Stimulated activated naive CD8-positive, alpha-beta T cell treated with anti-CD3 and anti-CD28 coated beads, Interleukin-15, Interleukin-2, amounts not matched to agents 100 U/mL and 50 U/mL, for 24 hours (primary cell): ENCODE measurements at places on chromosomes 16 and 17.

GRCh38 chr17:81424151-81425017 is 29.1 kb downstream of the BAHCC1 start:
- no peak for DNase-seq

DNA sequence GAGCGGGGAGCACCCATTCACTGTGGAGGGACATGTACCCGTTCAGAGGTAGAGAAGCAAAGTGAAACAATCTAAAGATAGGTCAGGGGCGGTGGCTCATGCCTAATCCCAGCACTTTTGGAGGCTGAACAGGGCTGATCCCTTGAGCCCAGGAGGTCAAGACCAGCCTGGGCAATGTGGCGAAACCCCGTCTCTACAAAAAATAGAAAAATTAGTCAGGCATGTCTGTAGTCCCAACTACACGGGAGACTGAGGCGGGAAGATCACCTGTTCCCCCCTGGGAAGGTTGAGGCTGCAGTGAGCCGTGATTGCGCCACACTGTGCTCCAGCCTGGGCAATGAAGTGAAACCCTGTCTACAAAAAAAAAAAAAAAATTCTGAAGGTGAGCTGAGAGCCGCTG is 21.7 kb downstream of the MYL4 start:
- no peak for DNase-seq

- no peak for DNase-seq
These were observed 730.7 kb upstream of the KIF2B start for GRCh38 chr17:53092072-53092471.

DNA sequence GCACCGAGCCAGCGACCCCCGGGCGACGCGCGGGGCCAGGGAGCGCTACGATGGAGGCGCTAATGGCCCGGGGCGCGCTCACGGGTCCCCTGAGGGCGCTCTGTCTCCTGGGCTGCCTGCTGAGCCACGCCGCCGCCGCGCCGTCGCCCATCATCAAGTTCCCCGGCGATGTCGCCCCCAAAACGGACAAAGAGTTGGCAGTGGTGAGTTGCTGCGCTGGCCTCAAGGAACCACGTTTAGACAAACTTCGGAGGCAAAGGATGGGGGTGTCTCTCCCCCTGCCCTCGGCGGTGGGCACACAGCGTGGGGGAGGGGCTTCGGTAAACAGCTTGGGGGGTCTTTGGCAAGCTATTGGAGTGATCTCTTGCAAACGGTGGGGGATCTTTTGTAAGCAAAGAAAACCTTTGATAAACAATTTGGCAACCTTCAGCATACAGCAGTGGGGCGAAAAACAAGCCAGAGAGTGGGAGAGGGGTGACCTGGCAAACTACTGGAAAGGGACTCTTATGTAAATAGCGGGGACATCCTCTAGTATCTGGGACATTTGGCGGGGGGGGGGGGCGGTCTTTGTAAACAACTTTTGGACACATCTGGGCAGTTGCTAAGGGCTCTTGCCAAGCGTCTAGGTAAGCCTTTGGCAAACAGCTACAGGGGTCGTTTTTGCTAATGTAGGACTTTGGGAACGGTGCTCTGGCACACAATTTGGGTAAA is 587 bp downstream of the MMP2 start:
- no peak for DNase-seq

DNA sequence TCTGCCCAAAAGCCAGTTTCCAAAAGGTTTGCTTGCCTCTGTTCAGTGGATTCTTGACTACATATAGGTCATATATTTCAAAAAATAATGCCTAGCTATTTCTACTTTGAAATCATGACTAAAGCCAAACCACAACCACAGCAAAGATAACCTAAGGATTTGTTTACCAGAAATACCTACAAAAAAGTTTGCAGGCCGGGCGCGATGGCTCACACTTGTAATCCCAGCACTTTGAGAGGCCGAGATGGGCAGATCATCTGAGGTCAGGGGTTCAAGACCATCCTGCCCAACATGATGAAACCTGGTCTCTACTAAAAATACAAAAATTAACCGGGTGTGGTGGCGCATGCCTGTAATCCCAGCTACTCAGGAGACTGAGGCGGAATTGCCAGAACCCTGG is 15.2 kb downstream of the CARHSP1 start:
- DNase-seq = no peak

GRCh38 chr17:63827801-63828221 is 348 bp upstream of the FTSJ3 start:
- DNase-seq = no peak

- DNase-seq = no peak
These were observed 29.9 kb upstream of the OR1G1 start for GRCh38 chr17:3157218-3157617.
